Activated CD8-positive, alpha-beta memory T cell treated with anti-CD3 and anti-CD28 coated beads, Interleukin-2, amount 10 ng/mL, durations not matched to agents 7 days and 5 days (primary cell): ENCODE measurements at places on chromosomes 13 and 19. TPM values are rescaled to one million over a fixed set of nuclear protein-coding genes. Genes with fewer than 3 reads are reported as not detected.

ZNF548 gene
- 28.8 TPM for total RNA-seq

B3GNT3 gene
- not detected for total RNA-seq

ZNF575 gene
- total RNA-seq = 3.7 TPM

LPAR2 gene
- total RNA-seq = 46.1 TPM

SLC25A41 gene
- total RNA-seq = 0.52 TPM

DAPK3 gene
- total RNA-seq = 49.3 TPM

PRR20D gene
- total RNA-seq = not detected

ATP8B3 gene
- 21.8 TPM for total RNA-seq

TPP2 gene
- total RNA-seq = 74.8 TPM

ANKLE1 gene
- total RNA-seq = 9.2 TPM

ZNF888 gene
- total RNA-seq = 4.6 TPM

CTXN1 gene
- total RNA-seq = not detected

CYSLTR2 gene
- total RNA-seq = 2.7 TPM

KLK15 gene
- not detected for total RNA-seq

CGB2 gene
- total RNA-seq = not detected

PEAK3 gene
- total RNA-seq = not detected

ZSCAN5A gene
- 8.6 TPM for total RNA-seq

TMEM150B gene
- 1.2 TPM for total RNA-seq

KLK4 gene
- total RNA-seq = not detected

SLC10A2 gene
- total RNA-seq = not detected

IZUMO4 gene
- total RNA-seq = 10.1 TPM

TMEM86B gene
- total RNA-seq = 16.0 TPM

HCN2 gene
- 0.75 TPM for total RNA-seq

TIMM50 gene
- total RNA-seq = 59.6 TPM

MED4 gene
- total RNA-seq = 53.8 TPM

MISP gene
- total RNA-seq = not detected

MBD3L3 gene
- not detected for total RNA-seq

PLEKHA4 gene
- total RNA-seq = 5.6 TPM

ZNF615 gene
- 11.9 TPM for total RNA-seq

PINLYP gene
- 19.7 TPM for total RNA-seq

CCDC70 gene
- total RNA-seq = not detected

GIPR gene
- 14.7 TPM for total RNA-seq

ELAVL3 gene
- total RNA-seq = not detected

CEACAM4 gene
- not detected for total RNA-seq

SRRM5 gene
- 0.37 TPM for total RNA-seq

ZNF625 gene
- 3.9 TPM for total RNA-seq

SIGLEC9 gene
- not detected for total RNA-seq

KLK2 gene
- 0.29 TPM for total RNA-seq

ZNF541 gene
- 0.40 TPM for total RNA-seq

UPK1A gene
- total RNA-seq = not detected

CEACAM3 gene
- not detected for total RNA-seq

DENND1C gene
- 113 TPM for total RNA-seq

ELSPBP1 gene
- total RNA-seq = not detected

LILRA2 gene
- total RNA-seq = 0.14 TPM

RNU6-9 gene
- not detected for total RNA-seq

DIAPH3 gene
- total RNA-seq = 34.7 TPM

RETN gene
- total RNA-seq = not detected

DBP gene
- 18.0 TPM for total RNA-seq

TBC1D4 gene
- total RNA-seq = 23.6 TPM

CGB3 gene
- not detected for total RNA-seq

ZNF470 gene
- 4.0 TPM for total RNA-seq

ZNF331 gene
- 26.5 TPM for total RNA-seq

KCTD15 gene
- total RNA-seq = 0.67 TPM

TMEM59L gene
- total RNA-seq = not detected
